ENCODE measurements at places on chromosomes 5 and 9.

GRCh38 chr9:76564297-76564696, 105.3 kb downstream of the GCNT1 start:
- DNase-seq = no peak

DNA sequence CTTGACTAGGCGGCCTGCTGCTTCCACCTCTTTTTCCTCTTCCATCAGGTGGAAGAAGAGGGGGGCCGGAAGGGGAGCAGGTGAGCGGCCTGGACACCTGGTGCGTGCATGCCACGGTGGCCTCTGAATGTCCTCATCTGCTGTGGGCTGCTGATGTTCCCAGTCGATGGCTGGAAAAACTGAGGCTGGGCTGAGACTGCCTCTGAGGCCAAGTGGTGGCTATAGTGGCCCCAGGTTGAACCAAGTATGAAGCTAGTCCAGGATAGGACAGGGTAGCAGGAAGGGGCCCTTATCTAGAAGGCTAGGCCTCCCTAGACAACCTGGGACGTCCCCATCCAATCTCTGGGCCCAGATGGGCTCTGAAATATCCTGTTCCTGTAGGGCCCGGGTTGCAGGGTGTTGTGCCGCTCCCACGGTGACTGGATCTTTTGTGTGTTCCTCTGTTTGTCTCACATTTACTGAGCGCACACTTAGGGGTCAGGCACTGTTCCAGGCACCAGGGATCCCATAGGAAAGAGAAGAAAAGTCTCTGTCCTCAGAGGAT, 753 bp upstream of the NR5A1 start:
- no peak for DNase-seq

DNA sequence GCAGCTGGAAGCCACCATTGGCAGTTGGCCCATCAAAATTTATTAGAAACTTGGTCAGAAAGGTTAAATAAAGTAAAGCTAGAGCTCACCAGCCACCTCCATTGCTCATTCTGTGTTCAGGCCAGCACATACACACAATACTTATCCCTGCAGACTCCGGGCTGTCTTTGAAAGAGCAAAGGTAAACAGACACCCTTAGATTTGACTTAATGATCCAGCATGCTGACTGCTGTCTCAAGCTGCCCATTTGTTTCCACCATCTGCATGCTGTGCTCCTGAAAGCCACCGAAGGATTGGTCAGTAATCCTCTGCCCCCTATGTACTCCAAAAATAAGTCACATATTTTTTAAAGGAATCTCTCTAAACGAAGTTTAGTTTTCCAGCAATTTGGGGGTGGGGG, 1059.8 kb upstream of the DMAC1 start:
- DNase-seq = no peak

GRCh38 chr5:43225649-43226245, 33.7 kb downstream of the NIM1K start:
- no peak for DNase-seq

DNA sequence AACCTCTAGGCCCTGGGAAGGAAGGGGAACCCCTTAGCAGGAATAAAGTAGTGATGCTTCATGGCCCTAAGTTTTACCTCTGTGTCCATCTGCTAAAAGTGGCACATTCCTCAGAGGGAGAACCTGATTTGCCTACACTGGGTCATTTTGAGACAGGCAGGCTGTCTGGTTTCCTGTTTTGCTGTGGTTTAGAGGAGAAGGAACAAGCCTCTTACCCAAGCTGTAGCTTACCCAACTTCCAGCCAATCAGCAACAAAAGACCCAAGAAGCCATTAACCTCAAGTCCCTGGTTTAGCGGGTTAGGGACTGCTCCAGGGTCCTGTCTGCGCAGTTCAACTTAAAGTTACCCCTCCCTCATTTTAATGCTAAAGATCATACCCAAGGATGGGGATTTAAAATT, 411.0 kb downstream of the MAT2B start:
- DNase-seq = no peak

DNA sequence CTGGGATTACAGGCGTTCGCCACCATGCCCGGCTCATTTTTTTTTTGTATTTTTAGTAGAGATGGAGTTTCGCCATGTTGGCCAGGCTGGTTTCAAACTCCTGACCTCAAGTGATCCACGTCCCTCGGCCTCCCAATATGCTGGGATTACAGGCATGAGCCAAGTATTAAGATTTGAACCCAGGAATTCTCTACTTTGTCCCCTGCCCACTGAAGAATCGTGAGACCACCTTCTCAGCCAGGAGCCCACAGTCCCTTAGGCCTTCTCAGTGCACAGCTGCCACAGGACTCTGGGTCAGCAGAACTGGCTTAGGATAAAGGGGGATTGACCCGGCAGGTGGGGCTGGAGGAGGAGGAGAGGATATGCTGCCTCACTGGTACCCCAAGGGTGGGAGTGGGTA, 13.4 kb downstream of the OLFML2A start:
- no peak for DNase-seq

DNA sequence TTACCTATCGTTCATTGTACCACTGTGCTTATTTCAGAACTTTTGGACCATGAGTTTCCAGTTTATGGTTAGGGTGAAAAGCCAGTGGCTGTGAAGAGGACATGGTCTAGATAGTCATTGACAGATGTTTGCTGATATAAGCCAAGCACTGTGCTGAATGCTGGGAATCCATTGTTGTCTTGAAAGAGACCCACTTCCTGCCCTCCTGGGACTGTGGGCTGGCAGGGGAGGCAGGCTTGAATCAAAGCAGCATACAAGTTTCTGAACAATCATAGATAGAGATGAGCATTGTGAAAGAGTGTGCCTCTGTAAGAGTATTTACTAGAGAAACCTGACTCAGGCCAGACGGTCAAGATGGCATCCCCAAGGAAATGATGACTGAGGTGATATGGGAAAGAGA, 73.4 kb downstream of the NMUR2 start:
- DNase-seq = no peak

- no peak for DNase-seq
These were observed 53.1 kb downstream of the LIX1 start for GRCh38 chr5:97089149-97089801.

DNA sequence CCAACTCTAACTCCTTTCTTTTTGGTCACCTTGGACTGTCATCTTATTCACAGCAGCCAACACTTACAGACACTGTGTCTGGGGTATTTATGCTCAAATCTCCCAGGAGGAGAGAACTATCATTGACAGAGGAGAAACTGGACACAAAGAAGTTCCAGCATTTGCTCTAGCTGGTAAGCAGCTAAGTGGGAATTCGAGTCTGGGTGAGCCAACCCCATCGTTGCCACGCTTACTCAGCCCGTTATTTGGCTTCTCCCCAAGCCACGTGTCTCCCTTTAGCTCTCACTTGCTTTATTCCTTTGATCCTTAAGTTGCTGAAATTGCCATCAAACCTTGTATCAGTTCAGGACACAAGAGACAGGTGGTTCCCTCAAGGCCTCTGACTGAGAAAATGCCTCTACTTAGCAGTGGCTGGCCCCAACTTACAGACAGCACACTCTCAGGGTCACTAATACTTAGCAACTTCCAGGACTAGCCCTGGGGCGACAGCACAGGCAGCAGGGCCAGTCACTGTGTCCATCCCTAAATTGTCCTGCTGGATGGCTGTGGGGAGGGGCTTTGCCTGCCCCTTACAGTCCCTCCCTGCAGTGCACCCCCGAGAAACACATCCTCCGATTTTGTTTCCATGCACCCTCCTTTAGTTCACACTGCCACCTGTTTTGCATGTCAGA, 1.4 kb downstream of the SLC36A2 start:
- no peak for DNase-seq

DNA sequence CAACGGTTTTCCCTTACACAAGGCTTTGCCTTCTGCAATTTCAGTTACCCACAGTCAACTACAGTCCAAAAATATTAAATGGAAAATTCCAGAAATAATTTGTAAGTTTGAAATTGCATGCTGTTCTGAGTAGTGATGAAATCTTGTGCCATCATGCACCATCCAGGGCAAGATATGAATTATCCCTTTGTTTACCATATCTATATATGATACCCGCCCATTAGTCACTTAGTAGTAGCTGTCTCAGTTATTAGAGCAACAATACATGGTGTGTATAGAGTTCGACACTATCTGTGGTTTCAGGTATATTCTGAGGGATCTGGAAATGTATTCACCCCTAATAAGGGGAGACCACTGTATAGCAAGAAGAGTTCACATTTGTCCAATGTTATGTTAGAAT, 29.4 kb downstream of the ERBIN start:
- DNase-seq = no peak

GRCh38 chr9:100322954-100323536, 29.7 kb downstream of the TEX10 start:
- DNase-seq = no peak

DNA sequence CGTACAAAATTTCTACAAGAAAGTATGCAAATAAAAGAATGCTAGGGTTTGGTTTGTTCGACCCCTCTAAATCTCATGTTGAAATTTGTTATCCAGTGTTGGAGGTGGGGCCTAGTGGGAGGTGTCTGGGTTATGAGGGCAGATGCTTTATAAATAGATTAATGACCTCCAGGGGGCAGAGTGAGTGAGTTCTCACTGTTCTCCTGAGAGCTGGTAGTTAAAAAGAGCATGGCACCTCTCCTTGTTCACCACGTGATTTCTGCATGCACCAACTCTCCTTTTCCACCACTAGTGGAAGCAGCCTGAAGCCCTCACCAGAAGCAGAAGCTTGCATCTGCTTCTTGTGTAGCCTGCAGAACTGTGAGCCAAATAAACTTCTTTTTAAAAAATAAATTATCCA, 50.4 kb upstream of the FAM170A start:
- DNase-seq = no peak

Measured in skin of body (tissue), 3 donors.